ENCODE measurements at places on chromosomes 6 and 20. TPM values are rescaled to one million over a fixed set of nuclear protein-coding genes. Genes with fewer than 3 reads are reported as not detected.

GRCh38 chr20:36472637-36473090 lies 68.7 kb upstream of the MYL9 start:
- no peaks in the 10 kb centered on the region for H3K36me3 ChIP-seq
- DNase-seq = no peak
- no peaks in the 10 kb centered on the region for H3K4me1 ChIP-seq
- no peak overlapping the region for H3K4me3 ChIP-seq

DNA sequence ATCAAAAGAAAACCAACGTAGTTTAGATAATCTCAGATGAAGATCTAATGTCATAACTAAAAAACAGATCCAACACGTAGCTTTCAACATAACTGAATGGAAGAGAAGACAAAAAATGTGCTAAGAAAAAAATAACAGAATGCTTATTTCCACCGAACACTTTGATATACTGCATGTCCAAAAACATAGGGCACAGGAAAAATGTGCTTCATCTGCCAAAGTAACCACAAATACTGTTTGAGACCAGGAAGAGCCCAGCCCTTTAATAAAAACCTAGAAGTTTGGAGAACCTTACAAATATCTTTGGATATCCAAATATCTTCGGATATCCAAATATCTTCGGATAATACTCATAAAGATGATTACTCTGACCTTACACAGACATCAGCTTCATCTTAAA lies 19.8 kb downstream of the LAMA4 start:
- H3K4me1 ChIP-seq = no peaks in the 10 kb centered on the region
- no peak overlapping the region for H3K4me3 ChIP-seq
- no peak for DNase-seq
- no peak overlapping the region for H3K27ac ChIP-seq
- no peaks in the 10 kb centered on the region for H3K27me3 ChIP-seq
- H3K36me3 ChIP-seq = no peaks in the 10 kb centered on the region

DNA sequence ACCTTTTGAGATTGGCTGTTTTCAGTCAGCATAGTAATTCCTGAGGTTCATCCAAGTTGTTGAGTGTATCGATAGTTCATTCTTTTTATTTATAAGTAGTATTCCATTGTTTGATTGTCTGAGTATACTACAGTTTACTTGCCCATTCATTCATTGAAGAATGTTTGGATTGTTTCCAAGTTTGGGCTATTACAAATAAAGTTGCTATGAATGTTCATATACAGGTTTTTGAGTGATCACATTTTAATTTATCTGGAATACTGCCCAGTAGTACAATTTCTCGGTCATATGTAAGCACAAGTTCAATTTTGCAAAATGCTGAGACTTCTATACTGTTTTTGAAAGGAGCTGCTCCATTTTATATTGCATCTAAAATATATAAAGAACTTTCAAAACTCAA lies 14.2 kb upstream of the EPHA7 start:
- H3K36me3 ChIP-seq = no peaks in the 10 kb centered on the region
- H3K27ac ChIP-seq = no peak overlapping the region
- H3K27me3 ChIP-seq = no peaks in the 10 kb centered on the region
- no peak for DNase-seq

DNA sequence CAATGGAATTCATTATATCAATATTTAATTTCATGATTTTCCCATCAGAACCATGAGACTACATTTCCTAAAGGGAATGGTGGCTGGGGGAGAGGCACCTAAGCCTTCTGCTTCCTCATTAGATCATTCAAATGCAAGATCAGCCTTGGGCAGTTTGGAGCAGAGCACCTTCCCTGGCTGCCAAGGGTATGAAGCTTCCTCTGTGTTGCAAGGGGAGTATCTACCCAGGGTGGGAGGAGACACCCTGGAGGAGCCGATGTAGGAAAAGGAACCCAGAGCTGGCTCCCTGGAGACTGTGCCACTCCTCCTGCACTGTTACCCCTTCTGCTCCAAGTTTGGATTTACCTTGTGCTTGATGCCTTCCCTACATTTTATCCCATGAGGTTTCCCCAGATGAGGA lies 299.7 kb upstream of the PRDM1 start:
- H3K4me3 ChIP-seq = no peak overlapping the region
- no peak overlapping the region for H3K27ac ChIP-seq
- no peaks in the 10 kb centered on the region for H3K27me3 ChIP-seq
- DNase-seq = no peak
- no peaks in the 10 kb centered on the region for H3K36me3 ChIP-seq
- H3K4me1 ChIP-seq = no peaks in the 10 kb centered on the region

GRCh38 chr20:46433051-46433450 lies 26.6 kb upstream of the ELMO2 start:
- H3K36me3 ChIP-seq = no peaks in the 10 kb centered on the region
- no peak overlapping the region for H3K27ac ChIP-seq
- DNase-seq = no peak

Gene BNIP5
- total RNA-seq = 0.44 TPM

Gene PEX7
- total RNA-seq = 10.6 TPM

- H3K4me3 ChIP-seq = no peak overlapping the region
- peaks cover 3% of the 10 kb centered on the region for H3K4me1 ChIP-seq
- no peaks in the 10 kb centered on the region for H3K36me3 ChIP-seq
- DNase-seq = no peak
- no peaks in the 10 kb centered on the region for H3K27me3 ChIP-seq
- peak overlapping the region; percentile 3 for H3K27ac ChIP-seq
Measured at GRCh38 chr6:71510856-71511255, 222.2 kb downstream of the OGFRL1 start.

DNA sequence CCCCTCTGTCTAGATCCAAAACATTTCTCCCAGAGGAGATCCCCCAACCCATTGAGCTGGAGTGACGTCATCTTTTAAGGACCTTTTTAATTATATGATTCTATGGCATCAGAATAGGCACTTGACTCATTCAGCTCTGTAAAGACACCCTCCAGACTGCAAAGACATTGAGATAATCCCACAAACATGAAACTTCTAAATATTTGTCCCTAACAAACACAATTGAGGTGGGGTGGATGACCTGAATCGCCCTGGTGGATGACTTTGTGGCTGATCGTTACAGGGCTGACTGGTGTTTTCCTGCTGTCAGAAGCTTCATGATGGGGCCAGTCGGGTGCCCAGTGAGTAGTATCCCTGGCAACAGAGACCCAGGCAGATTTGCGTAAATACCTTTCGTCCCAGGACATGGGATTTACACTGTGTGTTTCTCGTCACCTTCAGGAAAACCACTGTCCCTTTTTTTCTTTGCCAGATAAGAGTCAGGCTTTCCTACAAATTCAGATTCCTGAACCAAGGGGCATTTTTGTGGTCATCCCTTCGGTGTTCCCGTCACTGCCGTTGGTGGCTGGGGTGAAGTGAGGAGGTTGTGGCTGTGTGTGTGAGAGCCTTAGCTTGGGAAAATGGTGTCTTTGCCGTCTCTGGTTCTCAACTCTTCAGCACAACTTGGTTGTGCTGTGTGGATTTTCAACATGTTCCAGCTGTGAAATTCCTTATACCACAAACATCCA lies 5.3 kb upstream of the PCK1 start:
- H3K4me1 ChIP-seq = peaks cover 5% of the 10 kb centered on the region
- no peaks in the 10 kb centered on the region for H3K27me3 ChIP-seq
- DNase-seq = no peak
- H3K36me3 ChIP-seq = no peaks in the 10 kb centered on the region
- no peak overlapping the region for H3K27ac ChIP-seq
- H3K4me3 ChIP-seq = no peak overlapping the region

GRCh38 chr6:93238632-93239031 lies 180.7 kb downstream of the EPHA7 start:
- H3K36me3 ChIP-seq = no peaks in the 10 kb centered on the region
- H3K27ac ChIP-seq = no peak overlapping the region
- no peaks in the 10 kb centered on the region for H3K27me3 ChIP-seq
- DNase-seq = peak; percentile 26
- H3K4me1 ChIP-seq = no peaks in the 10 kb centered on the region
- no peak overlapping the region for H3K4me3 ChIP-seq

DNA sequence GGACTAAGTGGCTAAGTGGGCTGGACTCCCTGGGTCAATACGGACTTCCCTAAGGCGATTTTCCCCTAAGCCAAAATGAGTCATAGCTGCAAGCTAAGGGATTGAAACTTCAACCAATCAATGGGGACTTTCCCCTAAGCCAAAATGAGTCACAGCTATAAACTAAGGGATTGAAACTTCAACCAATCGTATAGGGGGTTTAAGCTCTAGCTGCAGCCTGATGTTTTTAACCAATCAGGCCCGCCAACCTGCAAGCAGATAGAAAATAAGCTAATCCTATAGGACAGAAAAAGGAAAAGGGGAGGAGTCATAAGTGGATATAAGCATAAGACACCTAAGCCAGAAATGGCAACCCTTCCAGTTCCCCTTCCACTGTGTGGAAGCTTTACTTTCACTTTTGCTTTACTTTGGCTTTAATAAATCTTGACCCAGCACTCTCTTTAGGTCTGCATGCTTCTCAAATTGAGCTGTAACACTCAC lies 655.0 kb upstream of the HS3ST5 start:
- H3K36me3 ChIP-seq = no peaks in the 10 kb centered on the region
- no peaks in the 10 kb centered on the region for H3K4me1 ChIP-seq
- no peaks in the 10 kb centered on the region for H3K27me3 ChIP-seq
- no peak for DNase-seq
- H3K27ac ChIP-seq = no peak overlapping the region

Gene PTCRA
- not detected for total RNA-seq

GRCh38 chr20:58256842-58257241 lies 28.4 kb upstream of the ANKRD60 start:
- no peaks in the 10 kb centered on the region for H3K4me1 ChIP-seq
- H3K27me3 ChIP-seq = no peaks in the 10 kb centered on the region
- DNase-seq = no peak
- no peak overlapping the region for H3K4me3 ChIP-seq
- no peak overlapping the region for H3K27ac ChIP-seq

- no peak overlapping the region for H3K4me3 ChIP-seq
- H3K4me1 ChIP-seq = no peaks in the 10 kb centered on the region
- peaks cover 8% of the 10 kb centered on the region for H3K36me3 ChIP-seq
- no peaks in the 10 kb centered on the region for H3K27me3 ChIP-seq
- no peak overlapping the region for H3K27ac ChIP-seq
Measured at GRCh38 chr20:36113566-36114250, 40.8 kb upstream of the EPB41L1 start.

- H3K36me3 ChIP-seq = no peaks in the 10 kb centered on the region
- H3K4me1 ChIP-seq = no peaks in the 10 kb centered on the region
- no peak overlapping the region for H3K27ac ChIP-seq
- DNase-seq = no peak
- no peak overlapping the region for H3K4me3 ChIP-seq
Measured at GRCh38 chr6:53944091-53944490, 149.3 kb downstream of the LRRC1 start.

Gene SAYSD1
- 20.4 TPM for total RNA-seq

DNA sequence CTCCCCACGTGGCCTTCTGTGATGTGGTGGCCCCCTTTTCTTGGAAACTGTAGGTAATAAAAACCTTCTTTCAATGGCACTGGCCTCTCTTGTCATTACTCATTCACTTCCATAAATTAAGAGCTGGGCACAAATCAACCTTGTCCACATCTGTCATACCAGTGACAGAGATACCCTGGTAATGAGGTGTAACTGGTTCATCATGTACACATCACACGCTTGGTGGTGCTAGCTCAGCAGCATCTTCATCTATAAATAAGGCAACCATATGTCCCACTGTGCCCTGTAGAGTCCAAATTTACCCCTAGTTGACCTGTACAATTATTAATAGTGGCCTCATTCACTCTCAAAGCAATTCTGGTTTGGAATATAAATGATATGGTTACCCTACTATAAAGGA lies 245.6 kb downstream of the HIVEP2 start:
- DNase-seq = no peak
- peaks cover 3% of the 10 kb centered on the region for H3K4me1 ChIP-seq
- H3K36me3 ChIP-seq = no peaks in the 10 kb centered on the region
- no peak overlapping the region for H3K27ac ChIP-seq
- H3K27me3 ChIP-seq = no peaks in the 10 kb centered on the region

Gene ROS1
- 0.19 TPM for total RNA-seq

GRCh38 chr6:139926711-139927110 lies 552.3 kb upstream of the CITED2 start:
- no peak for DNase-seq
- no peaks in the 10 kb centered on the region for H3K27me3 ChIP-seq
- no peak overlapping the region for H3K4me3 ChIP-seq
- H3K36me3 ChIP-seq = no peaks in the 10 kb centered on the region
